Hair follicle dermal papilla cell (primary cell): ENCODE measurements at places on chromosomes 5 and 9. TPM values are rescaled to one million over a fixed set of nuclear protein-coding genes. Genes with fewer than 3 reads are reported as not detected.

Gene SMIM33
- not detected in 2 replicates for total RNA-seq

Gene CCDC152
- 2.2 and 2.8 TPM in 2 replicates for total RNA-seq

Gene DMRTA1
- total RNA-seq = 0.32 and 0.49 TPM in 2 replicates

Gene TXNDC8
- not detected in 2 replicates for total RNA-seq
